ENCODE measurements at places on chromosomes 4 and X.

DNA sequence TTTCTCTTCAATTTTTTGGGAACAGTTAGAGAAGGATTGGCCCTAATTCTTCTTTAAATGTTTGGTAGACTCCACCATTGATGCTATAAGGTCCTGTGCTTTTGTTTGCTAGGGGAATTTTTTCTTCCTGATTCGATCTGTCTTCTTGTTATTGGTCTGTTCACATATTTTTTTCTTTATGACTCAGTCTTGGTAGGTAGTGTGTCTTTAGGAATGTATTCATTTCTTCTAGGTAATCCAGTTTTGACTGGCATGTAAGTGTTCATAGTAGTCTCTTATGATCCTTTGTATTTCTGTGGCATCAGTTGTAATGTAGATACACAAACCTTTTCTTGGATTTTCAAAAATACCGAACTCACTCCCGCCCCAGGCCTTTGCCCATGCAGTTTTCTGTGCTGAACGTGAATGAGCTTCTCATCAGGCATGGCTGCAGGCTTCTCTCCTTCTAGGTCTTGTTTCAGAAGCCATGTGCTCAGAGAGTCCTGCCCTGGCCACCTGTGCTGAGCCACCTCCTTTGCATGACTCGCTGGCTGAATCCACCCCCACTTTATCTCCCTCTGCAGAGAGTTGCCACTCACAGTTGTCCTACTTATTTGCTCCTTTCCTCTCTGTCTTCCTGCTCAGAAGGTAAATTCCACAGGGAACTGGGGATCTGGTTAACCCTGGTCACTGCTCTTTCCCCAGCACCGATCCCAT lies 67.0 kb downstream of the STK32B start:
- no peak for DNase-seq

DNA sequence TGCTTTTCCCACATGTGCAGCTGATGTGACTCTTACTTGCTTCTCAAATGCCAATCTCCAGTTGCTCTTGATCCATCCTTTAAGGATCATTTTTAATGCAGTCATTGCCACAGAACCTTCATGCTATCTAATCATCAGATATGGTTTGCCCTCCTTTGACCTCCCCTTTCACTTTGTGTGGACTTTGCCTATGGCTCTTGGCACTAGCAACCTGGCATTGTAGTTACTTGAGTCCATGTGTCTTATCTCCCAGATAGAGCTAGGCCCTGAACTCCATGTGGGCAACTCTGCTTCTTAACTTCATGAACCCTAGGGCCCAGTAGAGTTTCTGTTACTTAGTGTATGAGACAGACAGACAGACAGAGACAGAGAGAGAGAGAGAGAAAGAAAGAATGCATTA lies 41.6 kb downstream of the MTM1 start:
- DNase-seq: no peak

DNA sequence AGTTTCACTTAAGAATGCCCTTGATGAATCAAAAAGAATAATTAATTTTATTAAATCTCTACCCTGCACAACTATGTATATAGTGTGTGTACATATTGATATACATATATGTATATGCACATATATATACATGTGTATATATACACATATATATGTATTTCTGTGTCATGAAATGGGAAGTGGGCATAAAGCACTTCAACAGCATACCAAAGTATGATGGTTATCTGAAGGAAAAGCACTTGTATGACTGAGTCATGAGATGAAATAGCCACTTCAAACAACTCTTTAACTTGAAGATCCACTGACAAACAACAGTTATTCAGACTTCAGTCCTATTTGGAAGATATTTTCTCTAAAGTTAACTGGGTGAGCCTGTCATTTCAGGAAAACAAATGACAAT lies 16.3 kb downstream of the RNF128 start:
- DNase-seq: no peak

- DNase-seq: no peak
These were observed 109.9 kb upstream of the NAP1L5 start for GRCh38 chr4:88807499-88807898.

DNA sequence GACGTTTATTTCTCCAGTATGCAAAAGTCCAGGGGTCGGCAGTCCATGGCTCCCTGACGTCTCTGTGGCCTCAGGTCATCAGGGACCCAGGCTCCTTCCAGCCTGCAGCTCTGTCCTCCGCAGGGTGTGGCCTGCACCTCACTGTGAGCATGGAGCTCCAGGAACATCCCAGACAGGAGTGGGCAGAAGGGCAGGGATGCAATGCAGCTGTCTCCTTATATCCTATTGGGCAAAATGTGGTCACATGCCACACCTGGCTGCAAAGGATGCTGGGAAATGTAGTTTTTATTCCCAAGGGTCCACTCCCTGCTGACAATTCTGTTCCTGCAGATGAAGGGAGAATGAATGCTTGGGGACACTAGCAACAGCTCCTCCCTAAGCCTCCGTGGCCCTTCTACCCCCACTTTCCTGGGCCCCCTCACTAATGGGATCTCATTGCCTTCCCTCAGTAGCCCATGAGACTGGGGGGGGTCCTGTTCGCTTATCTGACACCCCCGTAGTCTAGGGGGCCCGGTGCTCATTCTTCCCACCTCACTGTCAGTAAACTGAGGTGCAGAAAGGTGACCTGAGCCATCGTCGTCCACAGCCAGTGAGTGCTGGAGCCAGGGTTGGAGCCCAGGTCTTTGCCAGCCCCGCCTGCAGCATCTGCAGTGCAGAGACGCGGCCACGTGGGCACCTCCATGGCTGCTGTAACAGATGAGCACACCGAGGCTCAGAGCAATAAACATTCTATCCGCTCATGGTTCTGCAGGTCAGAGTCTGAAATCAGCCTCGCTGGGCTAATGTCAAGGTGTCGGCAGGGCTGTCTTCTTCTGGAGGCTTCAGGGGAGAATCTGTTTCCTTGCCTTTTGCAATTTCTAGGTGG lies 5.9 kb upstream of the GRPEL1 start:
- peak; percentile 49 for DNase-seq

GRCh38 chr4:168126952-168127351 lies 34.6 kb downstream of the ANXA10 start:
- no peak for DNase-seq

GRCh38 chrX:29834764-29835163 lies 380.6 kb upstream of the MAGEB2 start:
- no peak for DNase-seq

DNA sequence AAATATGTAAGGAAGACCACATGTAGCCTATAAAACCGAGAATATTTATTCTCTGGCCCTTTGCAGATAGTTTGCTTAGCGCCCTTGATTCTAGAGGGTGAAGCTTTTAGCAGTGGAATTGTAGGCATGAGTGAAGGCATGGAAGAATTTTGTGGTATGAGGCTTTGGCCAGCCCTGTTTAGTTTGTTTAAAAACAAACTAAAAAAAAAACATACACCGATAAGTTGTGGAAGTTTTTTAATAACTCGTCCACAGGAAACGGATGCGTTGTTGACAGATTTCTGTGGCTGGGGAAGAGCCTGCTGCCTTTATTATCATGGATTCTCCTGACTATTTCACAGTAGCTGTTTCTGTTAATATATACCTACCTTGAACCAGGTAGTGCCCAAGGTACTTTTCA lies 194.7 kb upstream of the LNX1 start:
- DNase-seq: no peak

DNA sequence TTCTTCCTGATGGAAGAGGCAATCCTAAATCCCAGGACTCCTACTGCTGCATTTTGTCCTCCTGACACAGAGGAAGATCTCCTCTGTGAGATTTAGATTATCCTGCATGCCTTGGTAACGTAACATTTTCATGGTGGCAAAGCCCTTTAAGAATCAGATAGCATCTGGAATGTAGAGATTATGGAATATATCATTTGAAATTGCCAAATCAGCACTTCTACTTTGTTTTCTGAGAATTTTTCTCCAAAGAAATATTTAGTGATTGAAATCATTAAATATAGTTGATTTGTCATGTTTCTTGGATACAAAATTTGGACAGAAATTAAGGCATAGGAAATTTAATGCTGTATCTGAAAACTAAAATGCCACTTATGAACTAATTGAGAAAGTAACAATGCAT lies 326.9 kb downstream of the EPHA5 start:
- DNase-seq: no peak

DNA sequence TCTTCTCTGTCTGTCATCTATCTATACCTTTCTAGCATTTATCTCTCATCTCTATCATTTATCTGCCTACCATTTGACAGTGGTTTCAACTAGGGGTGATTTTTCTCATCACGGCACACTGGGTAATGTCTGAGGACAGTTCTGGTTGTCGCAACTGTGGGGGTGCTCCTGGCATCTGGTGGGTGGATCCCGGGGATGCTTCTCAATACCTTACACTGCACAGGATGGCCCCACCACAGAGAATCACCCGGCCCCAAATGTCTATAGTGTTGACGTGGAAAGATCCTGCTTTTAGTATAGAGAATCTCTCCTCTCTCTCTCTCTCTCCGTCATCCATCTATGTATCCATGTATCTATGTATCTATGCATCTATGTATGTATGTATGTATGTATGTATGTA lies 7.2 kb downstream of the P2RY8 start:
- no peak for DNase-seq

DNA sequence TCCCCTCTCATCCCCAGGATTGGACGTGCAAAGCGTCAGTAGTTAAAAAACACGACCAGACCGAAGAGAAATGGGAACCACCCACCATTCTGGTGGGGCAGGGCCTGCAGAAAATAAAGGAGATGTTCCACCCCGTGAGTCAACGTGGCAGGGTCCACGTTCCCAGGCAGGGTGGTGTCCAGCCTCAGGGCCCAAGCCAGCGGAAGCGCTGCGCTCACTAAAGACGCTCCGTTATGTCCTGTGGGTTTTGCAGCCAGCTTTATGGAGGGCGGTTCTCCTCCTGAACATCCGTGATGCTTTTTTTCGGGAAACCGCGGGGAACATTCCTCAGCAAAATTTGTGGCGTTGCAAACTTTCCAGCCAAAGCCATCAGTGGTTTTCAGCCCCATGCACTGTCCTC lies 93.4 kb upstream of the SHOX start:
- DNase-seq: no peak

DNA sequence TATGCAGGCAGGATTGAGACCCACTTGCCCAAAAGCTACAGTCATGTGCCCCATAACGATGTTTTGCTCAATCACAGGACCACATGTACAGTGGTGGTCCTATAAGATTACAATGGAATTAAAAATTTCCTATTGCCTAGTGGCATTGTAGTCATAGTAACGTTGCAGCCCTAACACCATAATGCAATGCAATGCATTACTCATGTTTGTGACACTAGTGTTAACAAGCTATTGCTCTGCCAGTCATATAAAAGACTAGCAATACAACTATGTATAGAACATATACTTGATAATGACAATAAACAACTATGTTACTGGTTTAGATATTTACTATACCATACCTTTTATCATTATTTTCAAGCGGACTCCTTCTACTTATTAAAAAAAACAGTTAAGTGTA lies 50.6 kb downstream of the VGLL1 start:
- DNase-seq: no peak

DNA sequence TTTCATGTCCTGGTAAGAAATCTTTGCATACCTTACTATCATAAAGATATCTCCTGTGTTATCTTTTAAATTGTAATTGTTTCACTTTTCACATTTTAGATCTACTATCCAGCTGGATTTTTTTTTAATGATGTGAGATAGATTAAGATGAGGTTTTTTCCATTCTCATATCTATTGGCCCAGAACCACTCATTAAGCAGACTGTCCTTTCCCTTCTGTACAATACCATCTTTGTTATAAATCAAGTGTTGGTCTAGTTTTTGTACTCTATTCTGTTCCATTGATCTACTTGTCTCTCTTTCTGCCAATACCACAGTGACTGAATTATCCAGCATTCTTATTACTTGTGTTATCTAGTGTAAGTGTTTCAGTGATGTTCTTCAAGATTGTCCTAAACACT lies 131.6 kb upstream of the TRIM2 start:
- DNase-seq: no peak

GRCh38 chr4:89000382-89000781 lies 56.6 kb downstream of the FAM13A start:
- no peak for DNase-seq

GRCh38 chr4:68062501-68062900 lies 67.2 kb downstream of the TMPRSS11F start:
- DNase-seq: no peak

DNA sequence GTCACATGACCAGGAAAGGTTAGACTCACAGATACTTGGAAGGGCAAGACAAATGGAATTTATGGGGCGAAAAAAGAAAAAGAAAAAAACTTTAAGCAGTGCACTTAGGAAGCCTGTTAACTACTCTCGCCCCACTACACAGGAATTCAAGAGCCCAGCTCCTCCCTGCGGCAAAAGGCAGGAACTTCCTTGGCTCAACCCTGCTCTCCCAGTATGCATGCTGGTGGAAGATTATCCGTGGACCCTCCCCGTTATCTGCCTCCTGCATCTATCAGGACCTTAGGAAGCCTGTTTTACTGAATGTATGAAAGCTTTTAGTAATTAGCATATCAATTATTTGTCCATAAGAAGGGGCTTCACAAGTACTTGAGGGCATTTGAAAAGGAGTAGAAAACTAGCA lies 40.1 kb upstream of the RPA4 start:
- no peak for DNase-seq

DNA sequence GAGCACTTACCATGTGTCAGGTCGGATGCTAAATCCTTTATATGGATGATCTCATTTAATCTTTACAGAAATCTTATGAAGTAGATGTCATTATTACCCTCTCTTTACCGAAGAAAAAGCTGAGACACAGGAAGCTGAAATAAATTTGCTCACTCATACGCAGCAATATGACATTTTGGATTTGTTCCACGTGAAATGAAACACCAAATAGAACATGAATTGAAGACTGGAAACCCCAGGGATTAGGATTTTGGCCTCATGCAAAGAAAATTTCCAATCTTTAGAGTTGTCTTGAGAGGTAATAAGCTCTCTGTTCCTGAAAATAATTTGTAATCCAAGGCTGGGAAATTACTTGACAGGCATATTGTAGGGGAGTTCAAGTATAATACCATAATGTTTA lies 354.4 kb upstream of the CLNK start:
- peak; percentile 51 for DNase-seq

DNA sequence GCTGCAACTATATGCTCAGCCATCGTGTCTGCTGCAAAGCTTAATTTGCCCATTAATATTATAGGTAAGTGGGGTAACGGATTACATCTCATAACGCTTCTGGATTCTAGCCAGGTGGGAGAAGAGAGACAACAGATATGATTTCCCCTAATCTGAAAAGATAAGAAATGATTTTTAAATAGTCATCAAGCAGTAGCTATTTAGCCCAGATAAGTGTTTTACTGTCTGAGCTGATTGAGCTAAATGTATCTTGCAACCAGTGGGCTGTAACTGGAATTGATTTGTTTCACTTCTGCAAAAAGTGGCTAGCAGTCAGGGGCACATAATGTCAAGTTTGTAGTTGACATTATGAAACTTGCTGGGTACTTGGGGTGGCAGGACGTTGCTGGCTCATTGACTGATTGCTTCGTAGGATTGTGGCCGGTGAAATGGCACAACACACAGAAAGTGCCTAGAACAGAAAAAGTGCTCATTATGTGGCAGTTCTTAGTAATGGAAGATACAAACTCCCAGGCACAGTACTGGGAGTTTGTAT lies 18.5 kb downstream of the LAP3 start:
- DNase-seq: no peak

DNA sequence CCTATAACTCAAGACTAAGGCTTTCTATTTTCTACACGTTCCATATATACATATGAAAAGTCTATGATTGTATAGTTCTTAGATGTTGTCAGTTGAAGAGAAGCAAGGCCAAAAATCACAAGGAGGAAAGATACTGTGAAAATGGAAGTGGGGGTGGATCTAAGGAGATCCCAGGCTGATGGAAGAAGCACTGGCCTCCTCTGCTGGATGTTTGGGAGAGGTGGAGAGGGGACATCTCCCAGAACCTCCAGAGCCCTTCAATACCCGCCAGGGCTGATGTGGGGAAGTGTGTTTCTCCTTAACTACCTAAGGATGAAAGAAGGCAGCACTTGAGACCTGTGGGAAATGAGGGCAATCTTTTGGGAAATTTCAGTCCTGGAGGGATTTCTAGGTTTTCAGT lies 67.4 kb downstream of the RASGEF1B start:
- DNase-seq: no peak

All from muscle of back (tissue), 13 donors.